Right lung (tissue), 10 donors: ENCODE measurements at places on chromosomes 2 and 18.

- DNase-seq, result no peak
Observed at GRCh38 chr2:128410035-128410757, 91.5 kb upstream of the HS6ST1 start.

DNA sequence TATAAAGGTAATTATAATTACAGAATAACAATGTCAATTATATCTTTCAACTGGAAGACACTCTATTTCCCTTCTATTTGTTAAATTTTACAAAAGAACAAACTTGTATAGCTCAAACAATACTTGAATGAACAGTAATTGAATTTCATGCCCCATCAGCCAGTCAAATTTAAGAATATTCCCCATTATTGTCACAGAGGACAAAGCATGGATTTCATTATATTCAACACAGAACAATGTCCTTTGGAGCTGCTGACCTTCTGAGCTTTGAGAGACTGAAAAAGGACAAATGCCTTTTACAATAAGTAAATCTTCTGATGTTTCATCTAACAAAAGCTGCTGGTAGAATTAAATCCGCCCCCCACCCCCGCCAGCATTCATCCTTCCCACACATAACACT, 187.5 kb upstream of the MC4R start:
- no peak for DNase-seq

- no peak for DNase-seq
Observed at GRCh38 chr2:77579076-77579769, 57.0 kb upstream of the LRRTM4 start.

GRCh38 chr2:28063492-28063962, 173.0 kb downstream of the BABAM2 start:
- DNase-seq, result no peak

DNA sequence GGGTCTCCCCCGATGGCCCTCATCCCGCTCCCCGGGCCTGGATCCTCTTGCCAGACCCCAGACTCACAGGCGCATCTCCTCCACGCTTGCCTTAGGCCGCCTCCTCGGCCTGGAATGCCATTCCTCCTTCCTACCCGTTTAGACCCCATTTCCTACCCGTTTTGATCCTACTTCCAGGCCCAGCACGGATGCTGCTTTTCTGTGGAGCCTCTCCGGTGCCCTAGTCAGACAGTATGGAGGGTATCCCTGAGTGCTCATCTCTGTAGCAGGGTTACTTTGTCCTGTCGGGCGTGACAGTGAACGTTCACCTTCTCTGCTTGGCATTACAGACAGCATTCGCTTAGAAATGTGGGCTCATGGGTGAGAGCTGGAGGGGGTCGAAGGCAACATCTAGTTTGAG, 9.3 kb downstream of the TOGARAM2 start:
- no peak for DNase-seq

DNA sequence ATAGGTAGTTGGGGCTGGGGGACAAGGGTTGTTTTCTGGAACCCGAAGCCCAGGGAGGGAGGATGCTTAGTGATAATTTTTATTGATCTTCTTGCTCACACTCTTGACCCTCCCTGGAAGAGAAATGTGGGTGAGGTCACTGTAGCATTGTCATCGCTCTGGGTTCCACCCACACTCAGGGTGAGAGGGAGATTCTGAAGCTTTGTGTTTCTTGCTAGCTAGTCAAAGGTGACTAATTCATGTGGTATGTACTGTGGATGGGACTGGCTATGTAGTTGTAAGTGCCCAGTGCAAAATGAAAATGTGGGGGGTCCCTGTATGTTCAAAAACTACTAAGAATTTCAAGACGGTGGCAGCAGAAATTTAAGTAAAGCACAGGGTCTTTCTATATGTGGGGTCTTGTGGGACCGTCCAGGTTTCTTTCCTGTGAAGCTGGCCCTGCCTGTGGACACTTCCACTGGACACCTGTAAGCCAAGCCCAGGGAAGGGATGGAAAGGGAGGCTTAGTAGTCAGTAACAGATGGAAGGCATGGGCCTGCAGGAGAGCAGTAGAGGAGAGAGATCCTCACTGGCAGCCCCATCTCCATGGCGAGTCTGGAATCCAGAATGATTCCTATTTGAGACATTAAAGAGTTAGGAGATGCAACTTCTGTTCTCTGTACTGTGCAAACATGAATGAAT, 35.0 kb downstream of the TSN start:
- no peak for DNase-seq

DNA sequence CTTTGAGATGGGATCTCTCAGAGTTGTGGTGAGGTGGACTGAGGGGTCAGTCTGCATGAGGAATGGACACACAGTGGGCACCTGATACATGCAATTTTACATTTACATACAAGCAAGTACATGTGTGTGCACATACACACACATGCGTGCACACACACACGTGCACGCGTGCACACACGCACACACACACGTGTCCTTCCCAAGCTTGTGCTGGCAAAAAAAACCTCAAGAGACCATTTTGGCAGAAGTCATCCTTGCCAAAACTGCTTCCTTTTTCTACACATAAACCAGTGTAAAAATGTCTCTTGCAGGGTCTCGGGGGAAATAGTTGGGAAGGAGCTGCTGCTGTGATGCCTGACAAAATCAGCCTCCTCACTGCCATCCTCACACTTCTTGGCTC, 279.5 kb upstream of the POU3F3 start:
- no peak for DNase-seq

DNA sequence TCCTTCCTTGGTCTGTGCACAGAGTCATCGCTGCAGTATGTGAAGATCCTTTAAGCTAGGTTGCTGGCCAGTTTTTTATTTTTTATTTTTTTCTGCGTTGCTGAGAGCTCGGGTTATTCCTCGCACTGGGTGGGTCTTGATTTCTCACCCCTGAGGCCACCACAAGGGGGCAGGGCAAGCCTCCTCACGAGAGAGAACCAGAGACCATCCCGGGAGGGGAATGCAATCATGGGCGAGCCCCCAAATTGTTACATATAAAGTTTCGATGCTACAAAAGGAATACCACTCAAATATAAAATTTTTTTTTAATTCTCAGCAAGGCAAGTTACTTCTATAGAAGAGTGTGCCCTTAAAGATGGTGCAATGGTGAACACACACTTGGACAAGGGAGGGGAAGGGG, 24.9 kb downstream of the HTR2B start:
- no peak for DNase-seq

GRCh38 chr2:27409321-27410073, at the start of gene PPM1G:
TSS of gene PPM1G (minus strand) at chr2:27409591. CDS start at chr2:27409422, 169 bp downstream.
- peak; percentile 91 for DNase-seq

DNA sequence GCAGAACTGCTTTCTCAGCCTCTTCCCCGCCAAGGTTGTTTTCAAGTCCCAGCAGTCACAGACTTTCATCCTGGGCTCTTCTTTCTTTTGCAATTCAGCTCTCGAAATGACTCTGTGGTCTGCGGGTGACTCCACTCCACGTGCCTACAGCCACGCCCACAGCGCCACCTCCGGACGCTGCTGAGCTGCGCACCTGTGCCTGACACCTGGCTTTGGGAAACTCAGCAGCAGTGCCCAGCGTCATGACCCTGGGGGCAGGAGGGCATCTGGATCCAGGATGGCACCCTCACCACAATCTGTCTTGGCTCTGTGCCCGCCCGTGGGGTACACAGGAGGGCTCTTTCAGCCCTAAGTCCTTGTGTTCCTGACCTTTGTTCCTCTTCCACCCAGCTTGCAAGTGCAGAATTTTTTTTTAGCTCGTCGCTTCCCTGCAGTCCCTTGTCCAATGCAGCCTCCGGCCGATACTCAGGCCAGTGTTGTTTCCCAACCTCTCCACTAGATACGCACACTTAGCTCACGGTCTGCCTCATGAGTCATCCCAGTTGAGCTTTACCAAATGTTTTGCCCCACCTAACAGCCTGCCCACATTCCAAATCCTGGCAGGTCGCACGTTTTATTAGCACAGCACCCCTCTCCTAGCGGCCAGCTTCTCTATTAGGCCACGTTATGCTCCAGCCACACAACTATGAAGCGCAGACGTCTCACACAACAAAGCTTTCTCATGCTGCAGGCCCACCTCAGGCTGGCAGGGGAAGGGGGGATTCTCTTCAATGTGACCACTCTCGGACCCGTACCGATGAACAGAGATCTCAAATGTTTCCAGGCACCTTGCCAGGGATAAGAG, 6.5 kb upstream of the CAPN10 start:
- DNase-seq, result no peak

DNA sequence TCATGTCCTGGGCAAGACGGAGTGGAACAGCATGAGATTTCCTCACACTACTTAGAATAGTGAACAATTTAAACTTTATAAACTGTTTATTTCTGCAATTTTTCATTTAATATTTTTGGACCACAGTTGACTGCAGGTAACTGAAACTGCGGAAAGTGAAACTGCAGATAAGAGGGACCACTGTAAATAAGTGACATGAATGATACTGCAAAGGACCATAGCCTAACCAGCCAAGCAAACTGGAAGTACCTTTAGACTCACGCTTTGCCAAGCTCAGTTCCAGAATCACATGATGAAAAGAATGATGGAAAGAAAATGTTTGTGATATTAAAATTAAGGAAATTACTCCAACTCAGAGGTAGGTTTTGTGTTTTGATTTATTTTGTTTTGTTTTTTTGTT, 94.6 kb upstream of the ITGA4 start:
- no peak for DNase-seq

GRCh38 chr2:160287476-160287875, 87.4 kb upstream of the ITGB6 start:
- no peak for DNase-seq

DNA sequence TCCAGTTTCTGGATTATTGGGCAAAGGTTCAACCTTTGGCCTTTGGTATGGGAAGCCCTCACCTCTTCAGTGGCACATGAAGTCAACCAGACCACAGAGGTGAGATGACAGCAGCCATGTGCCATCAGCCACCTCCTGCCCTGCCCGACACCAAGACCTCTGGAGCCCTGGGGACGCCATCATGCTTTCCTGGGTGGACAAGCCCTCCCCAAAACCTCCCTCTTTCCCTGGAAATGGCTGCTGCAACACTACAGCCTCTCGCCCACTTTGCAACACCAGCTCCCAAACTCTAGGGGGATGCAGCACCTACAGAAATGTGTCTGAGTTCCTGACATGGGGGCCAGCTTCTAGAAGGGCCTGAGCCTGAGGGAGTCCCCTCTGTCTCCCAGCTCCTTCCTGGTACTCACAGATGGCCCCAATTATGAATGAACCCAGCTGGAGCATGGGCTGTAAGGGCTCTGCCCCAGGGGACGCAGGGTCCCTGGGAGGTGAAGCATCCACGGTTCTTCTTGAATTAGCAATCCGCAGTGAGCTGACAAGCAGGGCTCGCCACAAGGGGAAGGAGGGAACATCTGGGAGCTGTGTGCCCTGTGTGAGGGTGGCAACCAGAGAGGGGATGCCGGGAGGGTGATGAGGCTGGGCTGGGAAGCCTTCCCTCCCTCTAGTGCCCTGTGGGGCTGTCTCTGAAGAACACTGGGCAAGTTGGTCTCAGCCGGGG, 268.5 kb upstream of the HDAC4 start:
- DNase-seq, result no peak

- DNase-seq, result no peak
Observed at GRCh38 chr2:239944694-239945551, 80.2 kb downstream of the NDUFA10 start.

DNA sequence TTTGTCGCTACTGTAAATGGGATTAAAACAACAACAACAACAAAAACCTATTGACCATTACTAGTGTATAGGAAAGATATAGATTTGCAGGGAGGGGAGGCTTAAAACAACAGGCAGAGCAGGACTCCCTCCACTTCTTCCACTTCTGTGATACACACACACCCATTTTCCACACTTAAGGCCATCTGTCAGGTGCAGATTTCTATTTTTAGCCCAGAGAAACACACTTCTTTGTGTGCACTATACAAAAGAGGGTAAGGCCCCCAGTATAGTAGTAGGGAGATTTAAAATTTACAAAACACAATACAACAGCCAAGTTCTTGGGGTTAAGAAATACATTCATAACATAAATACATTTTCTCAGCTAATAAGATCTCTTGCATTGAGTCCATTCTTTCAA, 22.4 kb downstream of the PTPN2 start:
- DNase-seq, result no peak

- no peak for DNase-seq
Observed at GRCh38 chr2:78541088-78541450, 484.4 kb upstream of the REG3G start.

DNA sequence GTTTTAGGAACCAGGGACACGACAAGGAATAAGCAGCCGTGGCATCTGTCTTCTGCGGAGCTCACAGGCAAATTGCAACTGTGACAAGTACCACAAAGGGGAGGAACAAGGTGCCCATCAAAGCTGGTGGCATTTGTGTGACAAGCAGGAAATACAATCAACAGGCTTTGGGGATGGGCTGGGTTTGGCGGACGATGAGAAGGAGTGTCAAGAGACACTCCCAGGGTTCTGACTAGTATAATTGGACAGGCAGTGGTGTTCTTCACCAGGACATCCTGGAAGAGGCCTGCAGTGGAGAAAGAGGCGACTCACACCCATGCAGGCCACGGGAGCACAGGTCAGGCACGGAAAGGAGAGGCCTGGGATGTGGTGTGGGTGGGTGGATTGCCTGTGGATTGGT, 14.2 kb upstream of the SPATA3 start:
- DNase-seq, result no peak

DNA sequence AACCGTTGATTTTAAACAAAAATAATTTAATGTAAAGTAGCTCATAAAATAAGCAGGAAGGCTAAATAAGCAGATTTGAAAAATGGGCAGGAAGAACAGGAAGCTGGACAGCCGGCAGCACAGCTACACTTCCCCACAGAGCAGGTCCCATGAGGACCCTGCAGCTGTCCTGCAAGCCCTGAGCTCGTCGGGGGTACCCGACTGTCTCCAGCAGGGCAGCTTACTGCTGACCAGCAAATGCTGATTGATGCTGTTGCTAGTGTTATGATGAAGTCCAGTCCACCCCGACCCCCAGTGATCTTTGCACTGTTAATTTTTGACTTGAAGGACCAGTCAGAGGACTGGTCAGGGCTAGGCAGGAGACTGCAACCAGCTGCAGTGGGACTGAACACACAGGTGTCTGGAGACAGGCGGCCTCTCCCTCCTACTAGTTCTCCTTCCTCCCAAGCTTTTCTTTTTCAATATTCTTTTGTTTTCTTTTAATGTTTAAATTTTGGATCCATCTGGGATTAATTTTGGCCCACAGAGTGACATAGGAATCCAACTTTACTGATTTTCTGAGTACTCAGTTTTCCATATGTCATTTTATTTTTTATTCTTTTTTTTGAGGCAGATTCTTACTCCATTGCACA, 27.7 kb downstream of the POLE4 start:
- no peak for DNase-seq

- DNase-seq, result no peak
Observed at GRCh38 chr18:45044787-45045186, 364.1 kb downstream of the SETBP1 start.

DNA sequence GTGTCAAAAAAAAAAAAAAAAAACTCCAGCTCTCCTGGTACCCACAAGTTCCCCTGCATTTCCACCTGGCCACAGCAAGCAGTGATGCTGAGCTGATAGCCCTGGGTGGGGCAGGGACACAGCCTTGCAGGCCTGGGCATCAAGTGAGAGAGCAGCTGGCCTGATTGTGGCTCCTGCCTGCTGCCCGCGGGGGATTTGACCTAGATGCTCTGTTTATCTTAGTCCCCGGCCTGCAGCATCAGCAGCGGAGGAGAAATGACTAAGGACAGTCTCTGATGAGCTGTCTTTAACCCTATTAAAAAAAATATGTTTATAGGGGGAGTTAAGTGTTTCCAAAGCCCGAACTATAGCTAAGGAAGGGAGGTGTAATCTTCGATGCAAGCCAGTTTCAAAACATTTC, 102.6 kb downstream of the MTCL1 start:
- DNase-seq, result no peak
